Suppressor macrophage treated with lipopolysaccharide for 4 hours (primary cell): ENCODE measurements at places on chromosomes 1 and 21.

GRCh38 chr1:54678776-54679643 is 36.7 kb upstream of the TTC4 start:
- DNase-seq, result no peak

GRCh38 chr1:23727362-23727811 is 15.9 kb upstream of the ELOA start:
- DNase-seq, result peak; percentile 90

- DNase-seq, result no peak
Observed at GRCh38 chr1:205927676-205928075, 15.6 kb downstream of the SLC26A9 start.

DNA sequence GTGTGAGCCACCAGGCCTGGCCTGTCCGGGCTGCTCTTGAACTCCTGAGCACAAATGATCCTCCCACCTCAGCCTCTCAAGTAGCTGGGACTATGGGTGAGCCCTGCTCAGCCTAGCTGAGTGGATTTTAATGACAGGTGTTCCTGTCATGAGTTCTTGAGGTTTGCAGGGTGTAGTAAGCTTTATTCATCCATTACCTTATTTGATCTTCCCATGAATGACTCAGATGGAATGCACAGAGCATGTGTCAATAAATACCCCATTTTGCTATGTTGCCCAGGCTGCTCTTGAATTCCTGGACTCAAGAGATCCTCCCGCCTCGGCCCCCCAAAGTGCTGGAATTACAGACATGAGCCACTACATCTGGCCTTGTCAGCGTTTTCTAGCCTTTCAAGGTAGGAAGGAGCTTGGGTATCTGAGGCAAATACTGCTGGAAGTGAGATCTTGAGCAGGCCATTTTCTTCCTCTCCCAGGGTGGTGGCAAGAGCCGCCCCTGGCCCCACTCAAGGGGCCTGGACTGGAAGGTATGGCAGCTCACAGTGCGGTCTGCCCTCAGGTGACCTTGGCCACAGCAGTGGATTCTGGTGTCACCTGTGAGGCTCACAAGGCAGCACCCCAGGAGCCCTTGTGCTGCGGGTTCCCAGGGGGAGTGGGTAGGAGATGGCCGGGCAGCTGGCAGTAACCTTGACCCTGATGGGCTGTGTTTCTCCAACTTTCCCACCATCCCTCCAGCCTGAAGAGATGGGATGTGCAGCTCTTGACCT is 20.0 kb downstream of the PIK3CD start:
- DNase-seq, result no peak

GRCh38 chr1:198680174-198680875 is 41.5 kb downstream of the PTPRC start:
- DNase-seq, result no peak

GRCh38 chr1:236083650-236084385 is 18.9 kb upstream of the NID1 start:
- no peak for DNase-seq

DNA sequence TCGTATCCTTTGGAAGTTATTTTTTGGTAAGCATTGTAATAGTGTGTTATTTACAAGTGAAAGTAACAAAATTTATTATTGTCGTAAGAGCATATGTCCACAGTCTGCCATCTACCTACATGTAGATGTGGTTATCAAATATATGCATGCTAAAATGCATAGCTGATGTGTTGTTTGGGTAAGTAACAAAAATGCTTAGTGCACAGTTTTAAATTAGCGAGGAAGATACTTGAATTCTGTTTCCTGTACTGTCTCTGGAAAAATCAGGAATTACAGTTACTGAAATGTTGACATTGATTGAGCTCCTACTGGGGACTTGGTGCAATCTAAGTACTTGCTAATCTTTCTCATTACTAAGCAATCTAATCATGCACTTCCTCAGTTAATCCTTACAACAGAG is 14.3 kb downstream of the WDR64 start:
- no peak for DNase-seq
